ENCODE measurements at places on chromosomes 3 and 15. TPM values are rescaled to one million over a fixed set of nuclear protein-coding genes. Genes with fewer than 3 reads are reported as not detected.

DNA sequence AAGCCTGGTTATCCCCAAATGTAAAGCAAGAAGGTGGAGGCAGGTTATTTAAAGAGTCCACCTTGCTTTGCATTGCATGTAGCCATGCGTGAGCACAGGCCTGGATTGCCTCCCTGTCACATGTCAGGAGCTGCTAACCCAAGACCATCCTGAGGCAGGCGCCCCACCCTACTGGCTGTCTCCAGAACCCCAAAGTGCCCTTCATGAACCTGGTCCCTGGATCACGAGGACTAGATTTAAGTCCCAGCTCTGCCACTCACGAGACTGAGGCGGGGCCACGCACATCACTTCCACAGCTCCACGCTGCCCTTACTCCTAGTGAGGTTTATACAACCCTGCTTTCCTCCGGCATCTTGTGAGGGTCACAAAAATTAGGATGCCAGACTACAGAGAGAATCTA lies 17.6 kb downstream of the MRPL46 start:
- peaks cover 4% of the 10 kb centered on the region for H3K4me1 ChIP-seq
- H3K27me3 ChIP-seq, result no peaks in the 10 kb centered on the region
- DNase-seq, result no peak
- H3K27ac ChIP-seq, result no peak overlapping the region

KCNMB2 gene
- 1.6 TPM for total RNA-seq

RBP2 gene
- total RNA-seq, result not detected

DNA sequence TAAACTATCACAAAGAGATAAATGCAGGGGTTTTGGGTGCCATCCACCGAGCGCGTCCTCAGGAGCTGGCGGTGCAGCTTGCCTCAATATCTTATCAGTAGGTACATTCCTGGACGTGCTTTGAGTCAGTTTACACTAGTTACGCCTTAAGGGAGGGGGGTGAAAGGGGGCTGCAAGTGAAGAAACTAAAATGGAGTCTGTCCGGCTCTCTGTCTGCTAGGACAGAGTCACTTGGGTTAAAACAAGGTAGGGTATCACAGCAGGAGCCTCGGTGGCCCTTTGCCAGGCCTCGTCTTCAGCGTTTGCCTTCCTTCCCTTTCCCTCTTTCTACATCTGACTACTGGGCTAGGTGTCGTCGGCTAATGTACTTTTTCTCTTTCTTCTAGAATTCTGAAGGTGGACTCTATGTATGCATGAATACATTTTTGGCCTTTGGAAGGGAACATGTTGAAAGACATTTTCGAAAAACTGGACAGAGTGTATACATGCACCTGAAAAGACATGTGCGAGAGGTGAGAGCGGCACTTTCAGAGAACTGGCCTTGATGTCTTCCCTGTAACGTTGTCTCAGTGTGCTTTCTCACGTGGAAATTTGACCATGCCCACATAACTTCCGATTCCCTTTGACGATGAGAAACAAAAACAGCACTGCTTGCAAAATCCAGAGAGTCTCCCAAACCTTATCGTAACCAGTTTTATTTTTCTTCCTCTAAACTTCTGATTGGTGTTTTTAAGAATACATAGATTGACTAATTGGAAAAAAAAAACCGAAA lies 28.8 kb downstream of the USP13 start:
- DNase-seq, result no peak
- no peaks in the 10 kb centered on the region for H3K27me3 ChIP-seq
- H3K4me3 ChIP-seq, result no peak overlapping the region
- H3K27ac ChIP-seq, result no peak overlapping the region
- no peaks in the 10 kb centered on the region for H3K4me1 ChIP-seq

- DNase-seq, result no peak
- no peaks in the 10 kb centered on the region for H3K27me3 ChIP-seq
- H3K36me3 ChIP-seq, result no peaks in the 10 kb centered on the region
- H3K4me1 ChIP-seq, result peaks cover 33% of the 10 kb centered on the region
- no peak overlapping the region for H3K27ac ChIP-seq
- no peak overlapping the region for H3K4me3 ChIP-seq
These were observed 332.0 kb upstream of the RASGRP1 start for GRCh38 chr15:38896647-38897046.

DNA sequence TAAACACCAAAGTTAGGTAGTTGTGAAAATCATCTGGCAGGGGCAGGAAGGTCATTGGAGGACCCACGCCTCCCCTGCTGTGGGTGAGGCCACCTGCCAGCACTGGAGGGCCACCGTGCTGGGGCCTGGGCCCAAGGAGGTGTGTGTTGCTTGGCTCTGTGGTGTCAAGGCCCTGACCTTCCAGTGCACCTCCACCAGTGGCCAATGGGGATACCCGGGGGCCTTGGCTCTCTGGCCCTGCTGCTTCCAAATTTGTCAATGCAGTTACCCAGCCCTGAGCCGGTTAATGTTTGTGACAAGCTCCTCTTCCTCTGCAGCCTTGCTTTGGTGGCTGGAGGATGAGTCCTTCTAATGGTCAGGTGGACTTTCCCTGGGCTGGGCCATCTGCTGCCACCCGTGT lies 150.2 kb downstream of the KLF13 start:
- H3K27me3 ChIP-seq, result peaks cover 1% of the 10 kb centered on the region
- no peaks in the 10 kb centered on the region for H3K36me3 ChIP-seq
- DNase-seq, result peak; percentile 28
- H3K4me3 ChIP-seq, result no peak overlapping the region

- no peaks in the 10 kb centered on the region for H3K4me1 ChIP-seq
- no peaks in the 10 kb centered on the region for H3K36me3 ChIP-seq
- H3K27me3 ChIP-seq, result no peaks in the 10 kb centered on the region
- H3K4me3 ChIP-seq, result no peak overlapping the region
- no peak overlapping the region for H3K27ac ChIP-seq
- DNase-seq, result no peak
These were observed 262.9 kb downstream of the CTNNB1 start for GRCh38 chr3:41462103-41462691.

DNA sequence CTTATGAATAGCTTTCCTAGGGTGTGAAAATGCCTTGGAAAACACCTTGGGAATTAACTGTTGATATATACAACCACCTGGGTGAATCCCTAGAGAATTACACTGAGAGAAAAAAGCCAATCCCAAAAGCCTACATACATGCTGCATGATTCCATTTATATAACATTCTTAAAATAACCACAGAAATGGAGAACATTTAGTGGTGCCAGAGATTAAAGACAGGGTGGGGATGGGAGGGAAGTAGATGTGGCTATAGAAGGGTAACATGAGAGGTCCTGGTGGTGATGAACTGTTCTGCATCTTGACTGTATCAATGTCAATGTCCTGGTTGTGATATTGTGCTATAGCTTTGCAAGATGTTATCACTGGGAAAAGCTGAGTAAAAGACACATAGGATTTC lies 291.0 kb downstream of the CLSTN2 start:
- no peak overlapping the region for H3K27ac ChIP-seq
- H3K4me3 ChIP-seq, result no peak overlapping the region
- peaks cover 11% of the 10 kb centered on the region for H3K4me1 ChIP-seq
- H3K27me3 ChIP-seq, result no peaks in the 10 kb centered on the region
- no peaks in the 10 kb centered on the region for H3K36me3 ChIP-seq

DNA sequence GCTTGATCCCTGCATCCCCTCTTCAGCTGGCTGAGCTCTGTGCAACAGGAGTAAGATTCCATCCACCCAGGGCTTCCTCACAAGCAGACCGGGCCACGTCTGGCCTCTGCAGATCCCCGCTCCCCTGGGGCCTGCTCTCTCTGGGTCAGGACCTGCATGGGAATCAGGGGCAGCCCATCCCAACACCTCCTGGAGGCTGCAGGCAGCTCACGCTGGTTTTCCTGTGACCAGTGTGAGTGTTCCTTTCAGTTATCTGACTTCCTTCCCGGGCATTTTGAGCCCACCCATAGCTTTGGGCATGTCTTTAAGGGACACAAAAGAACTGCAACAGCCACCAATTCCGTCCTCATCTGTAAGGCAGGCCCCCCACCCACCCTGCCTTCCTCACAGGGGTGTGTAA lies 16.3 kb downstream of the NUP210 start:
- no peaks in the 10 kb centered on the region for H3K36me3 ChIP-seq
- DNase-seq, result no peak
- H3K4me3 ChIP-seq, result no peak overlapping the region
- no peak overlapping the region for H3K27ac ChIP-seq
- H3K4me1 ChIP-seq, result no peaks in the 10 kb centered on the region
- no peaks in the 10 kb centered on the region for H3K27me3 ChIP-seq

DNA sequence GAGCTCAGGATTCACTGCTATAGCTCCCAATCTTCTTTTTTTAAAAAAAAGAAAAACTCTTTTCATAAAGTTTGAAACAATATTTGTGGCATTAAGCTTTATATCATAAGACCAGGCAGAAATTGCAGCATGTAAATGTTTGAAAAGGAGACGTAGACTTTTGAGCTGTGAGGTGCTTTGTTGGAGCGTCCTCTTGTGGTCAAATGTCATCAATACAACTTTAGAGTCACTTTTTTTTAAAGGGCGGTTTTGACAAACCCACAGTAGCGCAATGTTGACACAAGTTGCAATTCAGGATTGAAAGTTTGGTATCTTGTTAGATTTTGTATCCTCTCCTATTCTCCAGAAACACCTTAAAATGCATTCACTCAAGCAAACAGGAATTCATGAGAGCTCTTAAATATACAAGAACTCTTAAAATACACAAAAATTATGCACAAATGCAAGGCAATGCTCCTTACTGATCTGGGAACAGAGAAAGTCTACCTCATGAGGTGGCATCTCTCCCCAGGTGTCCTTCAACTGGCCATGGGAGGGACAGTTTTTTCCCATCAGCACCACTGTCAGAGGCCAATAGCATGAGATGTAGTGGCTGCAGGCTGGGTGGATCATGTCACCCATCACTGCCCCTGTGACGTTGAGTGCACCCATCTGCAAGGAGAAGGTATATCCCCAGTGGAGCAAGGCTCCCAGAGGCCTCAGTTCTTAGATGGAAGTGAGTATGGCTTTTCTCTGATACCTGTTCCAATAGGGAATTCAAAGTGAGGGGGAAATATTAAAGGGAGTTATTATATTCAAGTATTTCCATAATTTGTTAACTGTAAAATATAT lies 70.7 kb downstream of the ANXA2 start:
- H3K4me3 ChIP-seq, result no peak overlapping the region
- H3K27ac ChIP-seq, result no peak overlapping the region
- no peaks in the 10 kb centered on the region for H3K36me3 ChIP-seq
- DNase-seq, result no peak

DNA sequence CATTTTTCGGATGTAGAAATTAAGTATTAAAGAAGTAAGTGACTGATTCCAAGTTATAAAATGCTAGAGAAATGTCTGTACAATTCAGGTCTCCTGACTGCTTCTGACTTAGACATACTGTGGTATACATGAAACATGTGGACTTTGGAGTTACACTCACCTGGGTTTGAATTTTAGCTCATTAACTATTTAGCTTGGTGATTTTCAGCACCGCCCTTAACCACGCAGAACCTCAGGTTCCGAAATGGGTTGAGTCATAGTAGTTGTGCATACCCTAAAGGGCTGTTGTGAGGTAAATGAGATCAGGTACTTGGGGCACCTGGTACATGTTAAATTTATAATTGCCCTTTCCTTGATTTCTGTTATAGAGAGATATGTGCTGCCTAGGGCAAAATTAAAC lies 32.9 kb upstream of the UTS2B start:
- H3K36me3 ChIP-seq, result peaks cover 72% of the 10 kb centered on the region
- DNase-seq, result no peak
- H3K4me3 ChIP-seq, result no peak overlapping the region
- H3K27ac ChIP-seq, result no peak overlapping the region
- H3K4me1 ChIP-seq, result no peaks in the 10 kb centered on the region

- no peaks in the 10 kb centered on the region for H3K27me3 ChIP-seq
- no peak for DNase-seq
- no peaks in the 10 kb centered on the region for H3K36me3 ChIP-seq
- no peak overlapping the region for H3K27ac ChIP-seq
These were observed 333.5 kb upstream of the NR2E3 start for GRCh38 chr15:71476823-71477222.

- H3K4me1 ChIP-seq, result no peaks in the 10 kb centered on the region
- H3K27me3 ChIP-seq, result no peaks in the 10 kb centered on the region
- H3K36me3 ChIP-seq, result no peaks in the 10 kb centered on the region
- no peak for DNase-seq
These were observed 97.6 kb downstream of the FRMD4B start for GRCh38 chr3:69288161-69288895.

DNA sequence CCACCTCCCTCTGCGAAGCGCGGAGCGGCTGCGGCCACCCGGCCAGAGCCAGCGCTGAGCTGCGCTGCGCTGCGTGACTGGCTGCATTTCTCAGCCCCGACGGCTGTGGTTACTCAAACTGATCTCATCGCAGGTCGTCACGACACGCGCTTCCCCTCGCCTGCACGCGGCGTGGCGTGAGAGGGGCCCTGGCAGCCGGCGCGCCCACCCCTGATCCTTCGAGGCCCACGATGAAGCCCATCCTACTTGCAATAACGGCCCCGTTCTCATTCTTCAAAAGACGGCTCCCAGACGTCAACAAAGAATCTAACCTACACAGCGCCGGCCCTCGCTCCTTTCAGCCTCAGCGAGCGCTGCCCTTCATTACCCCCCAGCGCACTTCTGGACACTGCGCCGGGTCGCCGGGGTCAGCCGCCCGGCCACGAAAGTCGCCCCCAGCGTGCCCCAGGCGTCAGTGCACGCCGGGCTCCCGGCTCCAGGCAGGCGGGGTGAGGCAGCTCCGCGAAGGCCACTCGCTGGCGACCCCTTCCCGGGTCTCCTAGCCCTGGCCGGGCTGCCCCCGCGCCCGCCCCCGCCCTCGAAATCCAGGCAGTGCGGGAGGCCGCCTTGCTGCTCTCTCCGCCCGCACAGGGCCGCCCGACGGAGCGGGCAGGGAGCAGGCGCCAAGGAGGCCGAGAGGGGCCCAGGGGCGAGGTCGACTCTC lies 9.9 kb upstream of the LEKR1 start:
- no peaks in the 10 kb centered on the region for H3K4me1 ChIP-seq
- peak overlapping the region; percentile 81 for H3K27ac ChIP-seq
- H3K4me3 ChIP-seq, result peak overlapping the region; percentile 65
- no peaks in the 10 kb centered on the region for H3K27me3 ChIP-seq
- H3K36me3 ChIP-seq, result no peaks in the 10 kb centered on the region
- peak; percentile 69 for DNase-seq

DNA sequence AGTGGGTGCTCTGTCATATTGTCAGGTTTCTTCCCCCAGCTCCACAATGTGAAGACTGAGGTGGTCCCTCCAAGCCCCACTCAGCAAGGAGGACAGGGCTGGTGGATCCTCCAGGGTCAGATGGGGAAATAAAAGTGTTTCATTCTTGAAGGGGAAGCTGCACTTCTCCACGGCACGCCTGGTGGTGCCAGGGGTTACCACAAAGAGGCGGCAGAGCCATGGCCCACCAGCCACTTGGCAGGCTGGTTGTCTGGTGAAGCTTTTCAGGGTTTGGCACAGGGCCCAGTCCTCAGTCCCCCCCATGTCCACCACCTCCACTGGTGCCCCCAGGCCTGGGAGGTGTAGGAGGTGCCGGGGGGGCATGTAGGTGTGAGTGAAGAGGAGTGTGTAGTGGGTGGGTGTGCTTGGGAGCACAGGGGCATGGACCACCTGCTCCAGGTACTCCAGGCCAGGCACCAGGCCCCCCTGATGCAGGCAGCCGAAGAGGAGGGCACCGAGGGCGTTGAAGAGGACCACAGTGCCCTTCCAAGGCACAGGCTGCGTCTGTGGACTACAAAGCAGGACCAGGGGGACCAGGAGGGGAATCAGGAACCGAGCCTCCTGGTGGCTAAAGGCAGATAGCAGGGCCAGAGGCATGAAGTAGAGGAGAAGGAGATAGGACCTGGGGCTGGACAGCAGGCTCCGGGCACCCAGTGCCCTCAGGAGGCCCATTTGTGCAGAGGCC lies 5.0 kb upstream of the NCBP2 start:
- no peak overlapping the region for H3K4me3 ChIP-seq
- no peaks in the 10 kb centered on the region for H3K36me3 ChIP-seq
- H3K27ac ChIP-seq, result no peak overlapping the region
- no peaks in the 10 kb centered on the region for H3K27me3 ChIP-seq
- DNase-seq, result no peak

CD200R1L gene
- total RNA-seq, result not detected

ALG1L2 gene
- not detected for total RNA-seq

- no peaks in the 10 kb centered on the region for H3K4me1 ChIP-seq
- no peaks in the 10 kb centered on the region for H3K36me3 ChIP-seq
- H3K4me3 ChIP-seq, result no peak overlapping the region
- no peaks in the 10 kb centered on the region for H3K27me3 ChIP-seq
These were observed 13.1 kb downstream of the PLAAT1 start for GRCh38 chr3:193253986-193254660.

Data from sigmoid colon (tissue), 7 donors.